ENCODE measurements at places on chromosomes 12 and 14.
A peak's percentile ranks its signal among the peaks of the same experiment; 100 is the strongest.

- DNase-seq, result peak; percentile 8
Observed at GRCh38 chr12:71439613-71440344, at the start of gene LGR5. TSS of gene LGR5 (plus strand) at chr12:71439798. CDS start at chr12:71440081, 283 bp downstream.

- peak; percentile 69 for DNase-seq
Observed at GRCh38 chr12:111024205-111024801, 103.9 kb upstream of the MYL2 start.

DNA sequence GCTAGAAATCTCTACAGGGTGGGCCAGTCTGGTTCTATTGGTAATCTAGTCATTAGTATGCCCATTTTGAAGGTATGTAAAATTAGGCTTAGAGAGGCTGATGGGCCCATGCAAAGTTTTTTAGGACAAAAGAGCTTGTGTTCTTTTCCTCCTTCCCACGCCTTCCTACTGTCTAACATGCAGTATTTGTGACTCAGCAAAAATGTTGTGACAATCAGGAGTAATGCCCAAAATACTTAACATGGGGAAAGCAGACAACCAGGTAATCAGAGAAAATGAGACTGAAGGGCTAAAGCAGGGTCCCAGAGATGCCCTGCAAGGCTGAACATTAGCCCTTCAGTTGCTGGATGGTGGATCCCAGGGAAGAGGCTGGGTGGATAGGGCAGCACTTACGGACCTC, 437.9 kb downstream of the BCL11B start:
- no peak for DNase-seq

DNA sequence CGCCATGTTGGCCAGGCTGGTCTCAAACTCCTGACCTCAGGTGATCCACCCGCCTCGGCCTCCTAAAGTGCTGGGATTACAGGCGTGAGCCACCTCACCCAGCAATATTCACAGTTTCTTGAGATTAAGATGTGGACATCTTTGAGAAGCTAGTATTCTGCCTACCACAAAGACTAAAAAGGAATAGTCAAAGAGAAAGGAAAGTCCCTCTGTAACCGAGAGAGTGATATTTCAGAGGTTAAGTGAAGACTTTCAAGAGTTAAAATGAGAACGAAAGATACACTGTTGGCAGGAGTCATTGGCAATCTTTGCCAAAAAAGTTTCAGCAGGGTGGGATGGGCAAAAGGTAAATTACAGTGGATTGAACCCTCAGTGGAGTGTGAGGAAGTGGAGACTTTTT, 15.6 kb downstream of the DGKA start:
- no peak for DNase-seq

GRCh38 chr14:106831322-106831720, 1304.9 kb downstream of the TMEM121 start:
- peak; percentile 42 for DNase-seq

DNA sequence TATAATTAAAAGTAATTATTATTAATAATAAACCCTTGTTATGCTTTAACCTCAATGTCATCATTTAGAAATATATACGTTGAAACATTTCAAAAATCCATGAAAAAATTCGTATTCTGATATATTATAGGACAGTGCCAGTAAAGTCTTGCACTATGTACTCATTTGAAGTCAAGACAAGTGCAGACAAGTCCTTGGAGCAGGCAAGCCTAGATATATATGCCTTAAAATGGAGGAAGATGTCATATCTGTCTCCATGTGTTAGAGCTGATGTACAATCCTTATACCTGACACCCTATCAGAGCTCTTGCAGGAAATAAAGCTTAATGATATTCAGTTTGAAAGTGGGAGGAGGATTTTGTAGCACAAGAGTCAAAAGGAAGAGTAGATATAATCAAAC, 310.4 kb downstream of the KCNH5 start:
- no peak for DNase-seq

GRCh38 chr14:84643446-84643845, 886.5 kb upstream of the FLRT2 start:
- no peak for DNase-seq

DNA sequence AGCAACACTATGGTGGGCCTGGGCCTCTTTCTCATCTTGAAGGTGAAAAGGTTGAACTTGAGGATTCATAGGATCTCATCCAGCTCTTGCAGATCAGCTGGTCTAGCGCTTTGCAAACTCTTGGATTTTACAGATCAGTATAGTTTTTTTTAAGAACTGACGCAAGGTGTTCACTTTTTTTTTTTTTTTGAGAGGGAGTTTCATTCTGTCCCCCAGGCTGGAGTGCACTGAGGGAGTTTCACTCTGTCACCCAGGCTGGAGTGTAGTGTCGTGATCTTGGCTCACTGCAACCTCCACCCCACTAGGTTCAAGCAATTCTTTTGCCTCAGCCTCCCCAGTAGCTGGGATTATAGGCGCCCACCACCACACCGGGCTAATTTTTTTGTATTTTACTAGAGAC, 20.4 kb upstream of the LGMN start:
- DNase-seq, result no peak

DNA sequence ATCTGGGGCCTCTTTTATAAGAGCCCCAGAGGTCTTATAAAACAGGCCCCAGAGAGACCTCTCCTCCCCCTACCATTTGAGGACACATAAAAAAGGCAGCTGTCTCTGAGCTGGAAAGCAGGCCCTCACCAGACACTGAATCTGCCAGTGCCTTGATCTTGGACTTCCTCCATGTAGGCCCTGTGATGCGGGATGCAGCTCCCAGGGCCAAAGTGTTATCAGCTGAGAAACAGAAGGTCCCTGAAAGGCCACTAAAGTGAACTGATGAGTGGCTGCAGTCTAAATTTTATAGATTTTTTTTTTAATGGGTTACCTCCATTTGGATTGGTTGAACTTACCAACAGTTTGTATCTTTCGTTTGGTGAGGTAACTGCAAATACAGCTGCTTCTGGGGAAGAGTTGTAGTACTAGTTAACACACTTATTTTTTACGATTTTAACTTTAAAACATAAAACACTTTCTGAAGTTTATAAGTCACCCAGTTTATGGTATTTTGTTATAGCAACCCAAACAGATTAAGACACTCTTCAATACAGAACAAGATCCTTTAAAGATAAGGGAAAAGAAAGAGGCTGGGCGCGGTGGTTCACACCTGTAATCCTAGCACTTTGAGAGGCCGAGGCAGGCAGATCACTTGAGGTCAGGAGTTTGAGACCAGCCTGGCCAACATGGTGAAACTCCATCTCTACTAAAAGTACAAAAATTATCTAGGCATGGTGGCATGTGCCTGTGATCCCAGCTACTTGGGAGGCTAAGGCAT, 5.6 kb upstream of the GUCY2C start:
- no peak for DNase-seq

DNA sequence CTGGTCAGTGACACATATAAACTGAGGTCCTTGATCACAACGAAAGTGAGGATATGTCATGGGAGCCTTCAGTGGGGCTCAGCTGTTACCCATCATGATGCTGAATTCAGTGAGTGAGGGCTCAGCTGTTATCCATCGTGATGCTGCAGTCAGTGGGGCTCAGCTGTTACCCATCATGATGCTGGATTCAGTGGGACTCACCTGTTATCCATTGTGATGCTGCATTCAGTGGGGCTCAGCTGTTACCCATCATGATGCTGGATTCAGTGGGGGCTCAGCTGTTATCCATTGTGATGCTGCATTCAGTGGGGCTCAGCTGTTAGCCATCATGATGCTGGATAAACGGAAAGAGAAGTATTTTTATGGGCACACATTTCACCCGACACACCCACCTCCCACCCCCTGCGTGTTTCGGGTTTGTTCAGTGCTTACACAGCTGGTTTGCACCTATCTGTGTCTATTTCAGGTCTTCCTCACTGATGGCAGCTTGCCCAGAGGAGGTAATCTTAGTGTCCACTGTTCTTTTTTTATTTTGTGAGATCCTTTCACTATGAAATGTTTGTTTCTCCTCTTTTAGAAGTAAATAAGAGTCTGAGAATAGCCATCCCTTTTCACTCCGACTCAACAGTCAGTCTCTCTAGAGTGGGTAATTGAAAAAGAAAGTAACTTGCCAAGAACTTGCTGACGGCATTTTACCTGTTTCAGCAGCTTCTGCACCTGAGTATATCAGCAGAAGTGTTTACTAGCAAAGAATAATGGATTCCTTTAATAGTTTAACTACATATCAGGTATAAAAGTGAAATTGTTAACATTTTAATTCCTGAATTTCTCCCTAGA, 183.0 kb downstream of the ERC1 start:
- DNase-seq, result no peak

GRCh38 chr12:103812789-103813188, 28.2 kb downstream of the NT5DC3 start:
- DNase-seq, result no peak

GRCh38 chr14:60760209-60760608, 25.6 kb downstream of the MNAT1 start:
- no peak for DNase-seq

- DNase-seq, result no peak
Observed at GRCh38 chr14:101062065-101062450, 158.5 kb upstream of the RTL1 start.

GRCh38 chr12:101763246-101763931, 24.1 kb upstream of the SYCP3 start:
- DNase-seq, result no peak

DNA sequence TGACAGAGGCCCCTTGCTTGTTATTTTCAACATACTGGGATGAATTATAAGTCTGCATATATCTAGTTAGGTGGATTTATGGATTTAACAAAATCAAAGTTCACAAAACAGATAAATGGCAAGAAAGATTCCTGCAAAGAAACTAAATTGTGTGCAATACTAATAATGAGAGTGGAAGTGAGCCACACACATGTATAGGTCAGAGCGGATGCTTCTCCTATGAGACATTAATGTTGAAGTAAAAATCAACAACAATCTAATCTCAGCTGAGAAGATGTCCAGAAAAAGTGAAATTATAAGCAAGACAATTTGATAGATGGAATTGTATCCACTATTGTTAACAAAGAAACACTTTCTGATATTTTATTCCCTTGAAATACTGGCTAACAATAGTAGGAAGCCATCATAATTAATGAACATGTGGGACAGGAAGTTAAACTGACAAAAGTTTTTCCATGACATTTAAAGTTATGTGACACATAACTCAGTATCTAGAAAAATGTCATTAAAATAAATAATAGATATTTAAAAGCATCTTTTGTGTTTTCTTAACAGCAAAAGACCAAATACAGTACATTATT, 39.7 kb downstream of the RAD51B start:
- no peak for DNase-seq

DNA sequence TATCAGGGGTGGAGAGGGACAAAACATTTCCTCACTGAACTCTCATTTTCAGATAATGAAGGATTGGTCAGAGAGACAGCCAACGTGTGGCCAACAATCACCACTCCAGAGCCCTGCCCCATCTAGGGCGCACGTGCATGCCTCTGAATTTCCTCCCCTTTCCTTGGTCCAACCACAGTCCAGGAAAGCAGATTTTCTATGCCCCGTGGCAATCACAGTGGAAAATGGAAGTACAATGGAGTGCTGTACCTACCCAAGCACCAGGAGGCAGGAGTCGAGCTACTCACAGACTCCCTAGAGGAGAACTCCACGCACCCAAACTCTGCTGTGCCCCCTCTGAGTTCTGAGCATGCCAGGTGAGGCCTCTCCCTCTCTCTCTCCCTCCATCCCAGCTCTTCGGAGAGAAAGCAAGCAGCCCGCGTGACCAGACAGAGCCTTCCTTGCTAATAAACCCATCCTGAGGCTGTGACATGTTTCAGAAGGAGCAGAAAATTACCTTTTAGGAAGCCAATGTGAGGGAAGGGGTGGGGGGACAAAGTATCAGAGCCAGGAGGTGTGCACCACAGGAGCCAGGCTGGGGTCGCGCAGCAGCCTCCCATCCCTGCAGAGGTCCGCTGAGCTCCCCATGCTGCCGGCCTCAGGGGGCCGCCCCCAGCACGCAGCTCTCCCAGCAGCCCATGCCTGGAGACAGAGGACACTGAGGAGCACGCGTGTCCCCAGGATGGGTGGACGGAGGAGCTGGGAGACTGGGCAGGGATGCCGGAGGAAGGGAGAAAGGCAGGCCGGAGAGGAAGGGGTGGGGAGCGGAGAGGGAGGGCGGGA, 73.4 kb downstream of the PITPNM2 start:
- no peak for DNase-seq

- DNase-seq, result peak; percentile 72
Observed at GRCh38 chr12:15563663-15564062, 225.5 kb downstream of the EPS8 start.

Data from ACHN (cell line).